Activated CD4-positive, alpha-beta T cell treated with anti-CD3 and anti-CD28 coated beads for 4 hours (primary cell): ENCODE measurements at places on chromosomes 11 and 22.

DNA sequence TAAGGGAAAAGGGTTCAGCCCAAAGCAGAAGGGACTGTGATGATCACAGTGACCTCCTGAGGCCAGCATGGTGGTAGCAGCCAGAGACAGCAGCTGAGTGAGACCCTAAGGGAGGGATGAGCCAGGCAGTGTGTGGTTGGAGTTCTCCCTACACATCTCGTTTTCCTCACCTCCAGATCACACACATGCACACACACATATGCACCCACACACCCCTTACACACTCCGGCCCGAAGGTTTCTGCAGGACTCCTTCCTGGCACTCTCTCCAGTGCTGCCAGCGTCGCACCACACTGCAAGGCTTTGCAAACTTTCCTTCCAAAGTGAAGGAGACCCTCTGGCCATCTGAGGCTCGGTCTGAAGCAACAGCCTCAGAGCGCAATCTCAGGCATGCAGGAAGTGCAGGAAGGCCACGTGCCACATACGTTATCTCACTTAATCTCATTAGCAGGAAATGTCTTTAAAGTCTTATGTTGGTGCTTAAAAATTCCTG is 26.9 kb upstream of the TP53I11 start:
- no peak for DNase-seq

- DNase-seq: no peak
These were observed 86.0 kb downstream of the PKNOX2 start for GRCh38 chr11:125250318-125251213.

DNA sequence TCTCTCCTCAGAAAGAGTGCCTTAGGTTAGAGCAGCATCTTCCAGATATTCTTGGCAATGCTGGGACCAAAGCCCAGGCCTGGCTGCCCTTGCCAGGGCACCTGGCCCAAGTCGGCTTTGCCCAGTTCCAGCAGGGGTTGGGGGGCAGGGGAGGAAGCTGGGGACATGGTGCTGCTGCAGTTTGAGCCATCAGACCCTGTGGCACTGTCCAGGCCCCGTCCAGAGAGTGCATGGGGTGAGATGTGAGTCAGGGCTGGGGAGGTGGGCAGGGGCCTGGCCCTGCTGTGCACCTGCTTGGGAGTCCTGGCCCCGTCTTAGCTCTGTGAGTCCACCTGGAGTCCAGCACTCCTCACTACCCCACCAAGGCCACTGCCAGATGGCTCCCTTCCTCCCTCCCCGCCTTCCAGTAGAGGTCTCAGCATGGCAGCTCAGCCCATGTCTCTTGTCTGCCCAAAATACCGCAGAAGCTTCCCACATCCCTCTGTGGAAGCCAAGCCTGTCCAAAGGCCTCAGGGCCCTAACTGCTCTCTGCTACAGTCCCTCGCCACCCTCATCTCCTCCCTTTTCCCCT is 16.6 kb downstream of the DERL3 start:
- no peak for DNase-seq

DNA sequence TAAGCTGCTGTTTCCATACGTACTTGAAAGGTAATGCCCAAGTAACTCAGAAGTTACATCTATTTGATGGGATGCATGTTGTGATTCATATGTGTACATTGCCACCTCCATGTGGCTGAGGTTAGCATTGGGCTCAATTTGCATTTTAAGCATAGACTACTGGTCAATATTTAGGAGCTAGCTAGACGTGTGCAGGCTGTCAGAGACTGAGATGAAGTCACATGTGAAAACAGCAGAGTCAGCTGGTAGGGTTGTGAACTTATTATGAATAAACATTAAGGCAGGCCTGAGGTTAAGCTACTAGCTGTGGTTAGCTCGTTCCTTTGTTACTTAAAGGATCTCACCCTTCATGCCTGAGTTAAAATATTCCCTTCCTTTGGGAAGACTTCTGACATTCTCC is 114.5 kb upstream of the MTNR1B start:
- no peak for DNase-seq

GRCh38 chr22:35894464-35894878 is 134.2 kb downstream of the RBFOX2 start:
- DNase-seq: no peak

GRCh38 chr22:30402028-30402765 is 5.4 kb downstream of the SEC14L2 start:
- no peak for DNase-seq

DNA sequence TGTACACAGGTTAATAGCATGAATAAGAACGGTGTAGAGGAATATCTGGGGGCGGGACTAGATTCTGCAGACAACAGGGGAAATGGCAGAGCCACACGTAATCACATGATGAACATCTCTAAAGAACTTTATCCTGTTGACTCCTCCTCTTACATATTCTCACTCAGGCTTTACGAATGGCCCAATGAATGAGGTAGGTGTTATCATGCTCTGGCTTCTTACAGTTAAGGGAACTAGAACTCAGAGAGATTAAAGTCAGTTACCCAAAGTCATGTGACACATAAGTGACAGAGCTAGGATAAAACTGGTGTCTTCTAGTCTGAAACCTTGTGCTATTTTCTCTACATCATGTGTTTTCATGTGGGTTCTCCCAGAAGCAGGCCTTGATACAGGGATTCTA is 49.0 kb upstream of the BMAL1 start:
- DNase-seq: no peak

- DNase-seq: no peak
These were observed 477 bp downstream of the DPAGT1 start for GRCh38 chr11:119100994-119101758.

GRCh38 chr22:46106279-46107022 is 43.9 kb upstream of the PPARA start:
- DNase-seq: no peak

DNA sequence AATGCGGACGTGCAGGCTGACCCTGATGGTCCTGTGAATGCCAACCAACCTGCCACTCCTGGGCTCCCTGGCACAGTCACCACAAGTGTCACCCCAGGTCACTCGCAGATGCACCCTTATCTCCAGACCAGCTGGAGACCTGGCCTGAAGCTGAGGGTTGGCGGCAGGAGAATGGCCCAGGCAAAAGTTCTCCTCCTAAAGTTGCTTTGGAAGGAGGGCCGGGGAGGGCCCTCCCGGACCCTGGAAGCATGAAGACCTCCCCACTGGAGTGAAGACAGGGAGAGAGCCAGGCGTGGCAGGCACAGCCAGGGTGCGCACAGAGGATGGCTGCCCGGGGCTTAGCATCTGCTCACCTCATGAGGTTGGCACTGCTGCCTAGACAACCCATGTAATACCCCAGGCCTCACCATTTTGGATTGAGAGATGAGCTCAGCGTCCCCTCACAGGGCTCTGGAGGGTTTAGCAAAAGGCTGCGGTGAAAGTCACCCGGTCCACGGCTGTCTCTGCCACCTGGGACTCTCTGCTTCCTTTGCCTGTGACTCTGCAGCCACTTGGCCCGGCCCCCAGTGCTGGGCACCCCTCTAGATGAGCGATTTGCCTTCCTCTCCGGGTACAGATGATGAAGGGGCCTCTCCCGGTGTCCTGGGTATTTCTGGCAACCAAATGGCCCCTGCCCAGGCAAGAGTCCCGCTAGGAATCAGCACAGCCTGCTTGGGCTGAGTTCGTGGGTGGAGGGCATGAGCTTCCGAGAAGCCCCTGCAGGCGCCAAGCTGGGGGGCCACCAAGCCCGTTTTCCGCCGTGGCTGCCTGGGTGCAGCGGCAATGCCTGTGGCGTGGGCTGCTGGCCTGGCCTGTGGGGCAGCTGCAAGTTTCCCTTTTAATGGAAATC is 48.3 kb upstream of the SEPTIN5 start:
- no peak for DNase-seq

DNA sequence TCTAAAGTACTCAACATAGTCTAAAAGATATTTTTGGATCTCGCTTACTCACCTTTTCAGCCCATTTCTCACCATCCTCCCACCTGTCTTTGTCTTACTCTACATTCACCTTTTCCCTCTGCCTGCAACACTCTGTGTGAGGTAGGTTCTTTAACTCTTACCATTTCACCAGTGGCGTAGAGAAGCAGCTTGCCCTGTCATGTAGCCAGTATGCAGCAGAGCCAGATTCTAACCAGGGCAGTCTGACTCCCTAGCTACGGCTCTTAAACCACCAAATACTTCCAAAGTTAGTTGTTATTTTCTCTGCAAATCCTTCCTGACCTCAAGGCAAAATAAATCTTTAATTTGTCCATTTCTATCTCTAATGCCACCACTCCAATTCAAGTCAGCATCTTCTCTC is 7.5 kb downstream of the ALG8 start:
- DNase-seq: no peak

DNA sequence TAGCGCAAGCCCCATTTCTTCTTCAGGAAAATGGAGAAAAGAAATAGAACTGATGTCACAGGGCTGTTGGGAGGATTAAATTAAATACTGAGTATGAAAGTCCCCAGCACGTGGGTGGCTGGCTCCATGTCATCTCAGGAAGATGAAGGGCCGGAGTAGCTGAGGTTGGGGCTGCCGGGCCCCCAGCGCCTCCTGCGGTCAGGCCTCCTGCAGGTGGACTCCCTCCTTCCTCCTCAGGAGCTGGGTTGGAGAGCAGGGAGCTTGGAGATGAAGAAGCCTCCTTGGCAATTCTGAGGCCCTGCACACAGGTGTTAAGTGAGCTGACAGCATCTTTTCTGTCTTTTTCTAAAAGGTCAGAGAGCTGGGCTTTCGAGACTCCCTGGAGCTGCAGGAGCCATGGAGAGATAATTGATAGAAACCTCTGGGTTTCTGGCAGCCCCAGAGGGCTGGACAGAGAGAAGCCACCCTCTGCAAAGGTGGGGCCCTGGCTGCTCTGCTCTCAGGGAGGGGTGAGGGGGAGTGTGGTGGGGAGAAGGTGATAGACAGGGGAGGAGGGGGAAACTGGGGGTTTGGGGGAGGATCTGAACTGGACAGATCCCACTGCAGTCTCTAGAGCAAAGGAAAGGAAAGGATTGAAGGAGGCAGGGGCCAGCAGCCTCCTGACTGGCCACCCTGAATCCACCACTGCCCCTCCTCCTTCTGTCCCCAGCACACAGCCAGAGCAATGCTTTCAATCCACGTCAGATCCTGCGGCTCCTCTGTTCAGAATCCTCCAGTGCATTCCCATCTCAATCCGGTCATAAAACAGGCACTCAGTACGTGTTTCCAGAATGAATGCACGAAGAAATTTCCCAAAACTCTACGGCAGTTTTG is 210.8 kb downstream of the CEP164 start:
- no peak for DNase-seq

GRCh38 chr11:45930031-45930794 is 7.8 kb downstream of the LARGE2 start:
- no peak for DNase-seq

DNA sequence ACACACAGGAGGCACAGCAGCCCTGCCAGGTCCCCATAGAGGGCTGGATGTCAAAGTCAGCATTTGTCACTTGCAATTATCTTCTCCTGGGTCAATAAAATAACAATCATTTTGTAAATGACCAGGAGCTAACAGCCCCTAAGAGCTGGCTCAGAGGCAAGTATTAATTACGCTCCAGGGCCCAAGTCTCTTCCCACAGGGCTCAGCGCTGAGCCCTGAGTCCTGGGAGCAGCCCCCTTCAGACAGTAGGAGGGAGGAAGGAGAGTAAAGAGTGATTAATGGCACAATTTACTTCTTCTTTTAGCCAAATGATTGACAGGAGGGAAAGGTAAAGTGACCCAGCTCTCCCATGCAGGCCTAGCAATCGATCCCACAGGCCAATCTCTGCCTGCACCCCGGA is 99.0 kb upstream of the DRD2 start:
- DNase-seq: no peak

DNA sequence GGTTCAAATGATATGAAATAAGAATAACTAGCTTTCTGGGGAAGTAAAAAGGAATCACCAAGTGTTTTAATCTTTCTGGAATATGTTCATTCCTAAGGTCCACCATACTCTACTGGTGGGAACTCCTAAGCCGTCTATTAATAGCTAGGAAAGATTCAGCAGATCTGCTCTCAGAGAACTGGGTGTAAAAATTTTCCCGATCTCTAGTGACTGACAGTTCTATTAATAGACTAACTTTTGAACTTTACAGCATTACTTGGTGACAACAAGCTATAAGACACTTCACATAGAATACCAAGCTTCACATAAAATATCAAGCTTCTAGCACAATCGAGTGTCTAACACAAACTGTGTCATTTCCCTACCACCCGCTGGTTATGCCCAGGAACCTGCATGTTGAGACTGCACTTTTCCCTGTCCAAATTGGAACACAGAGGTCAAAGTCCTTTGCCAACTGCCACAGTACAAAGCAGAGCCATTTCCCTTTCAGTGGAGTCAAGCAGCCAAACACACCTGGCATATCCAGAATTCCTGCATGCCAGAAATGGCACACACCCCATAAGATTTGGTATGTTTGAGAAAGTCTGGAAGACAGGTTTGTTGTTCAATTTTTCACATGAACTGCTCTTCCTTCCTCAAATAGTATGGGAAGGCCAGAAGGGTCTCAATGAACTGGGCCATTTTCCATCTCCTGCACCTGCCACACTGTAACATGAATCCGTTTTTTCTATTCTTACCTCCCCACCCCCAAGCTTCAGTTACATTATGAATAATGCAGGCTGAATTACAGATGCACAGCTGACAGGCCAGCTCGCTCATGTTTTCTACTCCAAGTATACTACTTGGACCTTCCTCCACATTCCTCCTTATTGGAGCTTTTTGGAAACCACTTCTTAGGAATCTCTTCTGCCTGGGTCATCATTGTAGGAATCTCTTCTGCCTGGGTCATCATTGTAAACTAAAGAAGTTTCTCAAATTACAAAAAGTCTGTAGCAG is 3.7 kb downstream of the OSBP start:
- no peak for DNase-seq

GRCh38 chr11:10592331-10592730 is 23.9 kb upstream of the LYVE1 start:
- no peak for DNase-seq

DNA sequence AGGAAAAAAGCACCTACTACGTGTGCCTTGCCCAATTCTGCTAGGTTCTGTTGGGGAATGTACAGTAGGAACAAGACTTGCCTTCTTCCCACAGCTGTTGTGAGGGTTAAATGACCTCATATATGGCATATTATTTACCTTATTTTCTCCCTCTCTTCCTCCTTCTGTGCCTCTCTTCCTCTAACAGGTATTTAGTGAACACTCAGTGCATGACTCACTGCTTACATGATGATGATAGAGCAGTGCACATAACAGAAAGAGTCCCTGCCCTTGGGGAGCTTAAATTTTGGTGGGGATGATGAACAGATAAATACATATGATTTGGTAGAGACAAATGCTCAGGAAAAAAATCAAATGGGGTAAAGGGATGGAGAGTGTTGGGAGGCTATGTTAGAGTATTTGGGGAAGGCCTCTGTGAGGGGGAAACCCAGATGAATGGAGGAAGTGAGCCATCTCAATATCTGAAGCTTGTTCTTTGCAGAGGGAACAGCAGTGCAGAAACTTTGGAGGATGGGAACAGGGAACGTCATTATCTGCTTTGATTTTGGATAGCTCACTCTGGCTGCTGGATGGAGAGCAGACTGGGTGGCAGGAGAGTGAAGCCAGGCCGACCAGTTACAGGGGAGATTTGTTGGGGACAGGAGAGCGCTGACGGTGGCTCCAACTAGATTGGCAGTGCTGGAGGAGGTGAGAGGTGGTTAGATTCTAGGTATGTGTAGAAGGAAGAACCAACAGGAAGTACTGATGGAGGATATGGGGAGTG is 95.5 kb upstream of the TENM4 start:
- no peak for DNase-seq
